Activated CD8-positive, alpha-beta memory T cell treated with anti-CD3 and anti-CD28 coated beads for 1 hour (primary cell): ENCODE measurements at places on chromosomes 1 and 21.
A peak's percentile ranks its signal among the peaks of the same experiment; 100 is the strongest.

- no peak for DNase-seq
These were observed 61.6 kb downstream of the RNF187 start for GRCh38 chr1:228548788-228549187.

DNA sequence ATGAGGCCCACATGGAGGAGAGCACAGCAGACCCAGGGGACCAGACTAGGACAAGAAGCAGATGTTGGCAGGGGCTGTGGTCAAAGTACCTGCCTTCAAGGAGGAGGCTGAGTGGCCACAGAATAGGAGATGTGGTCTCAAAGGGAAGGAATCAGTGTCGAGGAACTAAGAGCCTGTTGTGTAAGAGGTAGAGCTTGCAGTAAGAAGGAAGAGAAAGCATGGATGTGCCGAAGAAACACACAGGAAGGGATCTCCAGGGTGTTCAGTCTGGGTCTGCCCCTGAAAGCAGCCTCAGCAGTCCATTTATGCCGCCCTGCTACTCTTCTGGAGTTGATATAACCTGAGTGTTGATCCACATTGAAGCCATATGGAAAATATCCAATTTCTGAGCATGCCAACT, 83.9 kb downstream of the NID1 start:
- no peak for DNase-seq

- DNase-seq: peak; percentile 73
These were observed 23.6 kb downstream of the GPA33 start for GRCh38 chr1:167066333-167067122.

- no peak for DNase-seq
These were observed 155.8 kb downstream of the TRABD2B start for GRCh38 chr1:47841356-47841755.

- no peak for DNase-seq
These were observed 11.7 kb upstream of the FOXO6 start for GRCh38 chr1:41349361-41350054.

- no peak for DNase-seq
These were observed at the start of gene CASZ1 for GRCh38 chr1:10796029-10796944. TSS of gene CASZ1 (minus strand) at chr1:10796646. CDS start at chr1:10693889, 102,757 bp downstream.

DNA sequence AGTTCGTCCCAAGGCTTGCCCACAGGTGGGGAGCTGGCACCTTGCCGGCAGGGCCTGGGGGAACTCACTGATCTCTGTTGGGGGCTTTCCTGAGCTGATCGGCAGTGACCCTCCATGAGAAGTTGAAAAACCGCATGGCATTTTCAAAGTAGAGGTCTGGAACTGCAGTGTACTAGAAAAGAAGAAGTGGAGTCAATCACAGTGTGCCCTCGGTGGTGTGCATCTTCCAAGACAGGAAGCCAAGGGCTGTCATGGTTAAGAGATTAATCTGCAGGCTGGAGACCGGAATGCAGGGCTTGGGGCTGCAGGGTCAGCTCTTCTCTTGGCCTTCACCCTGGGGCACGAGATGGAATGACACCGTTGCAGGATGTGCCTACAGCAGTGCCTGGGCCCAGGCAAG, 56.8 kb downstream of the ECE1 start:
- DNase-seq: no peak

DNA sequence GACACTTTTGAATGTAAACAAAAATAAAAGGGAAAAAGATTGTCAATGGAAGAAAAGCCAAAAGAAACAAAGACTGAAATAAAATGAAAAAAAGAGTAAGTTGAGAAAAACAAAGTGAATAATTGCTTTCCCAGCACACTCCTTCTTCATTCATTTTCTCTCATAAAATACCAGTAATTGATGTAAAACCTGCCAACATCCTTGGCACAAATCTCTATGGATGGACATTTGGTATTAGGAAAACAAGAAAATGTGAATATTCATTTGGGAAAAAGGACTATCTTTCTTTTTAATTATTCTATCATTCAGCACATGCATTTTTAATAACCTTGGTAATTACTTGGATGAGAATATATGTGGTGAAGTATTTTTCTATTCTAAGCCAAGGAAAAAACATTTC, 204.4 kb upstream of the TNR start:
- DNase-seq: no peak

- no peak for DNase-seq
These were observed 1.2 kb downstream of the KHDRBS1 start for GRCh38 chr1:32014948-32015273.

DNA sequence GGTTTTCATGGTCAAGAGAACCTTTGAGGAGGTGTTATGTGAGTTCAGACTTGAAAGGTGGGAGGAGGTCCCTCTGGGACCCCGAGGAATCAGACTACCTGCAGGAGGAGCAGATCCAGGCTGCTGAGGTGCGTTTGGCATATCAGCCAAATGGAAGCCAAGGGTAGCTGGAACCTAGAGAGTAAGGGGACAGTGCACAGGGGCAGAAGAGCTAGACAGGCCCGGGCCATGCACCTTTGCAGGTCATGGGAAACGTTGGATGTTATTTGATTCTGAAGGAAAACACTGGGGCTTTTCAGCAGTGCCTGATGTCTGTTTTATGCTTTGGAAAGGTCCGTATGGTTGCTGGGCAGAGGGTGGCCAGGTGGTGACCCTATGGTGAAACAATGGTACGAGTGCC, 169.2 kb downstream of the PGBD5 start:
- DNase-seq: no peak

DNA sequence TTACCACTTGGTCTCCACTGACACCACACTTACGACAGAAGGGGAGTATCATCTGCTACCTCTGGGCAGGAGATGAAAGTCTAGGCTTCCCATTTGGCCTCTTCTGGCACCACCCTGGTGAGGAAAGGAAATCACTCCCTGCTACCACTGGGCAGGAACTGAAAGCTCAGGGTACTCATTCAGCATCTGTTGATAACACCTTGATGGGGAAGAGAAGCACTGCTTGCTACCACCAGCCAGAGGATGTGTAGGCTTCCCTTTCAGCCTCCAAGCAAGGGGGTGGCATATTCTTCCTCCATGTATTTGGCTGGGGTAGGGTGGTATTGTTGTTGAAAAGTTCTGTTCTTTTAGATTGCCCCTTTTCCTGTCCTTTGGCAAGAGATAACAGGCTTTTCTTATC, 115.0 kb downstream of the ACBD6 start:
- DNase-seq: no peak

GRCh38 chr1:12208764-12209494, 20.9 kb upstream of the VPS13D start:
- DNase-seq: peak; percentile 81

- no peak for DNase-seq
These were observed 572.3 kb upstream of the PKN2 start for GRCh38 chr1:88111816-88112215.

DNA sequence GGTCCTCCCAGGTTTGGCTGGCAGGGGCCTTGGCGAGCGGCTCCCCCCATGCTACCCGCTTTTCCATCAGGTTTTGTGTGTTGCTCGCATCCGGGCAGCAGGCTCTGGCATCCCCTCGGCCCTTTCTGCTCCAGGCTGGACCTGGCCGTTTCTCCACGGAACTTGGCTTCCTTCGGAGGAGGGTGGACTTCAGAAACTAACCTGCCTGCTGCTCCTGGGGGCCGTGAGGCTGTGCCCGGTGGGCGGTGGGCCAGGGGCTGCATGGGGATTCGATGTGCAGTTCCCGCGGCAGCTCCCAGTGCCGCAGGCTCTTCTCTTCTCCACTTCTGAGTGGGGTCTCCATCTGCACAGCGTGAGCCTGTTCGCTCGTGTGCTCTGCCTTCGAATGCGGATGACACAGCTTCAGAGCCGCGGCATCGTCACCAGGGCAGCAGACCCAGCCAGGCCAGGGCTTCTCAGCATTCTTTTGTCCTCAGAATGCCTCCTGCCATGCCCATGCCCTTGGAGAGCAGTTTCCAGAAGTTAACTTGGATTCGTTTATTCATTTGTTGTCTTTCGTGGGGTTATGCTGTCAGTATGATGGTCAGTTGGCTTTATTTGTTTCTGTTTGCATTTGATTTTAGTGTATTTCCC, 36.4 kb downstream of the PRKCZ start:
- no peak for DNase-seq

- DNase-seq: no peak
These were observed 94.2 kb downstream of the PRKAB2 start for GRCh38 chr1:147077936-147078605.

DNA sequence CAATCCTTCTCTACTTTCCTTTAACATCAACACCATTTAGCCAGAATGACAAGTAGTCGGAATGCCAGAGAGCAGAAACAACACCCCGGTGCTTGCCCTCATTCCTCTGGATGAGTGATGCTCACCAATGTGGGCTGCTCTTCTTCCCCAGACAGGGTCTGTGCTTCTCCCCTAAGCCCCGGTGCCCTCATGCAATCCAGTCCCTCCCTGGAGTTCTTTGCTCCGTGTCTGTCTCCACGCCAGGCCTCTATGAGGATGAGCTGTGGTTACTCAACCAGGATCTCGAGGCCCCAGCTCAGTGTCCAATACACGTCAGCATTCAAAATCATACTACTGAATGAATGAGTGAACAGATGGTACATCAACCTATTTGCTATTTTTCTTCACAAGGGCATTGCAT, 29.7 kb upstream of the PDE9A start:
- DNase-seq: no peak

- DNase-seq: no peak
These were observed 5.2 kb upstream of the OXCT2 start for GRCh38 chr1:39776400-39776713.

DNA sequence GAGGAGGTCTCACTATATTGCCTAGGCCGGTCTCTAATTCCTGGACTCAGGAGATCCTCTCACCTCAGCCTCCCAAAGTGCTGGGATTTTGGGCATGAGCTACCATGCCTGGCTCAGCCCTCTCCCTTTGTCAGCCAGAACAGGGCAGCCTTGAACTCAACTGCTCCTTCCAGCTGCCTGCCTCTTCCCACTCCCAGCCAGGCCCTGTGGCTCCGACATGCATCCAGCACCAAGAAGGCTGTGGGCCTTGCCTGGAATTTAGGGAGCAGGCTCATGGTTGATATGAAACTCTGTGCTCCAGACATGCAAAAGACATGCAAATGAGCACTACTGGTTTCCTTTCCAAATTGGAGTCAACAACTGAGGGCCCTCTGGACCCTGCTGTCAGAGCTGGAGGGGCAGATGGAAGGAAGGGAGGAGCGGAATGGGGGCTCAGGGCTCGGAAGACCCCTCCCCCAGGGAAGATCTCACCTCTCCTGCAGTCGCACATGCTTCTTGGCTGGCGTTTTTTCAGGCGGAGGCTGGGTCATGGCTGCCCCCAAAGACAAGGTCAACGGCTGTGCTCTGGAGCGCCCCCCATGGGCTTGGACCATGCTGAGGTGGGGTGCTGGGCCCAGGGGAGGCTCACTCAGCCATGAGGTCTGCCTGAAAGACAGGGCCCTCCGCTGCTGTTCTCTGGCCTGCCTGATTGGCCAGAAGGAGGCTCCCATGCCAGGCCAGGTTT, 1.4 kb downstream of the PTPN7 start:
- DNase-seq: no peak

DNA sequence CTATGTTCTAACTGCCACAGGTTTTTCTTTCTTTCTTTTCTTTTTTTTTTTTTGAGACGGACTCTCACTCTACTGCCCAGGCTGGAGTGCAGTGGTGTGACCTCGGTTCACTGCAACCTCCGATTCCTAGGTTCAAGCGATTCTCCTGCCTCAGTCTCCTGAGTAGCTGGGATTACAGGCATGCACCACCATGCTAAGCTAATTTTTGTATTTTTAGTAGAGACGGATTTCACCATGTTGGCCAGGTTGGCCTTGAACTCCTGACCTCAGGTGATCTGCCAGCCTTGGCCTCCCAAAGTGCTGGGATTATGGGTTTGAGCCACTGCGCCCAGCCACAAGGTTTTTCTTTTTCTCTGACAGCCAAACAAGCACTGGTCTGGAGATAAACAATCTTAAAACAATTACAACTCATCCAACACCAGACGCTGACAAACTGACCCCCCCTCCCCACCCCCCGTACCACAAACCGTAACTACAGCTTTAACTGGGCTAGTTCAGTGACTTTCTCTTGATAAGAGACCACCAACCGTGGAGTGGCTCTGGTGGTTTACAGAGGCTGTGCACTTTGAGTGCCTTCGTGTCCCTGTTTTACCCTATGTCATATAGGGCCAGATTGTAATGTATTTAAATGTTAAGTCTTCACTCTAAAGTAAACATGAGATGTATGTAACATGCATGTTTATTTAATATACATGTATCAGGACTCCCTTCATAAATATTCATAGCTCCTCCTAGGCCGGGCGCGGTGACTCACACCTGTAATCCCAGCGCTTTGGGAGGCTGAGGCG, 19.5 kb upstream of the PUM1 start:
- no peak for DNase-seq

- no peak for DNase-seq
These were observed 41.3 kb upstream of the ENAH start for GRCh38 chr1:225694151-225694603.

- no peak for DNase-seq
These were observed 36.3 kb downstream of the RSPH1 start for GRCh38 chr21:42459546-42460215.

GRCh38 chr1:47575855-47576757, 138.3 kb downstream of the FOXD2 start:
- DNase-seq: no peak

- DNase-seq: no peak
These were observed 2.0 kb downstream of the EFHD2 start for GRCh38 chr1:15411593-15412137.

DNA sequence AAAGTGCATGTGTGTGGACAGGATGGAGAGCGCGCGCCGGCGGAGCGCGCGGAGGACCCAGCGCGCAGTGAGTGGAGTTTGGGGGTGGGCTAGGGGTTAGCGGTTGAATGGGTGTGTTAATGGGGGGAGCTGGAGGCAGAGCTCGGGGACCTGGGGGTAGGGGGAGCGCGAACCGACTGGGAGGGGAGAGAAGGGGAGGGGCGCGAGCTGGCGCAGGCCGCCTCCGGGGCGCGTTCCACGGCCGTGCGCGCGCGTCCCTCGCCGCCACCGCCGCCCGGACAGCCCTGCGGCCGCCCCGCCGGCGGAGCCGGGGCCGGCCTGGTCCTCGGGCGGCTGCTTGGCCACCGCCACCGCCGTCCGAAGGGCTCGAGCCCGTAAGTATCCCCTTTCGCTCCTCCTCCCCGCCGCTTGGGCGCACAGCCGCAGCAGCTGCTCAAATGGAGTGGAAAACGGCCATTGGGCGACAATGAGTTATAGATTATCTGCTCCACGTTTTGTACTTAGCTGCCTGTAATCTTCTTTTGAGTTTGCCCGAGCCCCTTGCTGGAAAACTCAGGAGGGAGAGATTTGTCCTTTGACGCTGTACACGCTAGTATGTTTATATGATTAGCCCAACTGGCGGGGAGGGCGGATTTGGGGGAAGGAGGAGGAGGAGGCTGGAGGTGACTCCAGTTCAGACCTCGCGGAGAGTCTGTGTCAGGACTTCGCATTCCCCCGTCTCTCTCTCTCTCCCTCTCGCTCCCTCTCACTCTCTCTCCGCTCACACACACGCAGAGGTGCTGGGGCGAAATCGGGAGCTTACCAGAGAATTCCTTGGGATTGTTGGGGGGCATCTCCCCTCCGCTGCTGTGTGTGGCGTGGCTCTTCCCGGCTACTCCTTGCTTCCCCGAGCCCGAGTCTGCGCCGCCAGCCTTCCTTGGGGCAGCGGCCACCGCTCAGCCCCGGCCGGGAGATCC, at the start of gene ADGRL2:
Gene ADGRL2, plus strand, starts transcription at position 240 of the 956 bp plus-strand sequence. CDS start 36,051 bp downstream, outside the sequence.
- DNase-seq: no peak

- no peak for DNase-seq
These were observed 43.6 kb upstream of the TIAM1 start for GRCh38 chr21:31387560-31388186.

- DNase-seq: no peak
These were observed 244.4 kb downstream of the KAZN start for GRCh38 chr1:14842891-14843290.
